ENCODE measurements at places on chromosomes 1 and 21. TPM values are rescaled to one million over a fixed set of nuclear protein-coding genes. Genes with fewer than 3 reads are reported as not detected.
A peak's percentile ranks its signal among the peaks of the same experiment; 100 is the strongest.

- DNase-seq, result no peak
Measured at GRCh38 chr1:244089561-244089960, 38.5 kb downstream of the ZBTB18 start.

- DNase-seq, result no peak
Measured at GRCh38 chr1:23561076-23561812, 1.9 kb upstream of the ID3 start.

GRCh38 chr1:149926296-149926695 is 1.3 kb downstream of the SF3B4 start:
- DNase-seq, result no peak

DNA sequence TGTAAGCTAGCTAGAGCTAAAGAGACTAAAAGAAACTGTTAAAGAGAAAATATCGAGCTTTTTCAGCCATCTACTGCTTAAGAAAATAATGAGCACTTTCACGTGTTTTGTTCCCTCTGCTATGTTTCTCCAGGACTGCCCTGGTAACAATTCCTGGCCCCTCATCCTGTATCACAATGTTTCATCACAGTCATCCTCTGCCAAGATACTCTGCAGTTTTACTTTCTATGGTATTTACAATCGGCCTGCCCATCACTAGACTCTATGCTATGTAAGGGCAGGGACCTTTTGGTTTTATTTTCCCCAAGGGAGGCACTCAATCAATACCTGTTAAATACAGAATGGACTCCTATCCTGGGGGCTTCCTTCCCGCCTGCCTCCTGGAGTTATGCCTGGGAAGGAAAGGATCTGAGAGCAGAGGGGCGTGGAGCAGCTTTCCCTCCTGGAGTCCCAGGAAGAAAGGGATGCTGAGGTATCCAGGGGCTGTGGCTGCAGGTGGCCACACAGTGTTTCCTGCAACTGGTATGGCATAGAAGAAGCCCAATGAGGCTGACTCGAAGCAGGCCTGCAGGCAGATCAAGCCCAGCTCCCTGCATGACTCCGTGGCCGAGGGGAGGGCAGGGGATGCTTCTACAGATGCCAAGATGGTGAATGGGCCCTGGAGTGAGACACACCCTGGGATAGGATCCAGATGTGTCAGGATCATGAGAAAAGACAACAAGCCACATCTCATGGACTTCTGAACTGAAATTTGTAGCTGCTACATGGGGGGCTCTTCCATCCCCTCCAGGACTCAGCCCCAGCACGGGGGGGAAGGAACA is 52.9 kb downstream of the MATN1 start:
- DNase-seq, result no peak

DNA sequence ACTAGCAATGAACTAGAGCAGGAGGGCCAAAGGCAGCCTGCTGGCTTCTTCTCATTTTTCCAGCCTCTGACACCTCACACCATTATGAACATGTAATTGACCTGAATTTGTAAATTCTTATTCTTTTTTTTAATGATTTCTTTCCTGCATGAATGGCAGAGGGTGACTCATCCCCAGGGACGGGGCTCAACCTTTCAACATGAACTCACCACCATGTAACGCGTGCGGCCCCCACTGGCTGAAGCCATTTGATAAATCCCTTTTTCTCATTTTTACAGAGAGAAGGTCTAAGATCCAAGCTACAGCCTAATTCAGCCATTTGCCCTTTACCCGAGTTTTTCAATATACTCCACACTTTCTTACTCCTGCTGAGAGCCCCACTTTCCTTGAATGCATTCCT is 9.3 kb upstream of the ETS2 start:
- DNase-seq, result no peak

DNA sequence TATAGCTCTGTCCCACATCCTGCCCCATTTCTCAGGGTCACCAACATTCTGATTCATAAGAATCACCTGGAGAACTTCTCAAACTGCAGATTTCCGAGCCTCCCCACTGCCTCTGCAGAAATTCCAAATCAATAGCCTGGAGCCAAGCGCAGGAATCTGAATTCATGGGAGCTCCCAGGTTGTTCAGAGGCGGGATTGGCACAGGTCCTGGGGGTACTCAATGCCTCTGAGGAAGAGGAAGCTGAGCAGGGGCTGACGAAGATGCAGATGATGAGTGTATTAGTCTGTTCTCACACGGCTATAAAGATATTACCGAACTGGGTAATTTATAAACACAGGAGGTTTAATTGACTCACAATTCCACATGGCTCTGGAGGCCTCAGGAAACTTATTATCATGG is 455.5 kb downstream of the MATN1 start:
- DNase-seq, result no peak

DNA sequence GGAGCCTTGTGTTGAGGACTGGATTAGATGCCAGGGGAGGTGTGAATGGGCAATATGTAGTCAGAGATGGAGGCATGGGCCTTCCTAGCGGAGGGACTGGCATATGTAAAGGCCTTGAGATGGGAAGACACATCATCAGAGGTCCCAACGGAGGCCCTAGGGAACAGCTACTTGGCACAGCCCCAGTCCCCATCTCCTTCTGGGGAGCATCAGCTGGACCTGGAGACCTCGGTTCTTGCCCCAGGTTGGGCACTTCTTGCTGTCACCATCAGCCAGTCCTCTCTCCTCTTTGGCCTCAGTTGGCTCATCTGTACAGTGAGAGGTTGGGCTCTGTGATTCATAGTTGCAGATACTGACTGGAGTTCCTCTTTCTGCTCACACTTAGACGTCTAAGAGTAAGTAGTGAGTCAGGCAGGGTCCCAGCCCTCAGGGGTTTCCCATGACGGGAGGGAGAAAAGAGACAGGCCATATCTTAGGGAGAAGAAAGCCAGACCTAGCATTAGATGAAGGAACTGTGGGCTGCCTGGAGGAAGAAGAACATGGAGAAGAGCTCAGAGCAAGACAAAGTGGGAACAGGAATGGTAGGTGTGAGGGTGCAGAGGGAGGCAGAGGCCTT is 3.4 kb upstream of the MARCKSL1 start:
- no peak for DNase-seq

DNA sequence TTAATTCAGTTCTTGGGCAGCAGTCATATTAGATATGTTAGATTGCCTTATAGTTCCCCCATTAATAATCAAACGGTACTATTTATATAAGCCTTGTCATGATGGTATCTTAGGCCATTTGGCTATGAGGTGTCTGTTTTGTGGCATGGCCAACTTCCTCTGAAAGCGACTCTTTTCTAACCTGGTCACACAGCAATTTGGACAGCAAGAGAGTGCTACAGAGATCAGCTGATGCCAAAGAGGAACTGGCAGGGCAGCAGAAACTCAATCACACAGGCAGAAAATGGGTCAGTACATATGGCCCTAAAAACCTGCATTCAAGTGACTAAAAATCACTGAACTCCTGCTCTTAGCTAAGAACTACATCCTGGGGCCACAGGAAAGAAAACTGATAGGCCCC is 13.4 kb upstream of the MUTYH start:
- DNase-seq, result no peak

DNA sequence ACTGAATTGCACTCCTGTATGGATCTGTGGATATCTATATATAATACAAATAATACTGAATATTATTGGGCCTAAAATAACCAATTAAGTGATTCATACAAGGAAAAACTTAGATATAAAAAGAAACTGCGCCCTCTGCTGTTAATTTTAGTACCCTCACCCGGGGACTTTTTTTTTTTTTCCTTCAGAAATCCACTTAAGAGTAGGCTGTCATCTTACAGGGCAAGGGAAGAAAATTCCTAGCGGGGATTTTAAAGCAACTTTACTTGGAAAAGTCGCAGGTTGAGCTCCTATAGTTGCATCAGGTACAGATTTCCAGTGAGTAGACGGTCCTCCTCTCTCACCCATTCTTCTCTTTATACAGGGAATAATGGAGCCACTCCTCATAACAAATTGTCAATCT is 1.3 kb downstream of the NTNG1 start:
- no peak for DNase-seq

- no peak for DNase-seq
Measured at GRCh38 chr1:180892272-180892671, 20.4 kb upstream of the KIAA1614 start.

GRCh38 chr1:16083486-16083885 is 10.0 kb upstream of the FAM131C start:
- DNase-seq, result peak; percentile 65

- no peak for DNase-seq
Measured at GRCh38 chr1:11062965-11063401, 3.2 kb upstream of the SRM start.

- DNase-seq, result no peak
Measured at GRCh38 chr1:18939398-18940302, 16.8 kb downstream of the IFFO2 start.

GRCh38 chr21:34545079-34545884 is 33.3 kb upstream of the KCNE1 start:
- DNase-seq, result peak; percentile 84

DNA sequence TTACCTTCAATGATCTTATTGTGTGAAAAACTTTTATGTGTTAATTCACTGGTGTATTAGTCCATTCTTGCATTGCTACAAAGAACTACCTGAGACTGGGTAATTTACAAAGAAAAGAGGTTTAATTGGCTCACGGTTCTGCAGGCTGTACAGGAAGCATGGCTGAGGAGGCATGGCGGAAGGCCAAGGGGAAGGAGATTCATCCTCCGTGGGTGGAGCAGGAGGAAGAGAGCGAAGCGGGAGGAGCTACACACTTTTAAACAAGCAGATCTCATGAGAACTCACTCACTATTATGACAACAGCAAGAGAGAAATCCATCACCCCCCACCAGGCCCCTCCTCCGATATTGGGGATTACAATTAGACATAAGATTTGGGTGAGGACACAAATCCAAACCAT is 44.2 kb upstream of the RGS7 start:
- no peak for DNase-seq

GRCh38 chr1:97573553-97573952 is 347.3 kb downstream of the DPYD start:
- no peak for DNase-seq

The ELK4 gene
- total RNA-seq, result 31.4 TPM

The SMPDL3B gene
- total RNA-seq, result 73.6 TPM

The CCDC17 gene
- 5.1 TPM for total RNA-seq

The PARK7 gene
- total RNA-seq, result 41.4 TPM

The PRELP gene
- 17.2 TPM for total RNA-seq

The NR5A2 gene
- total RNA-seq, result 0.45 TPM

The LIX1L gene
- 5.8 TPM for total RNA-seq

The RNU1-4 gene
- total RNA-seq, result under 0.01 TPM

The SLC9C2 gene
- total RNA-seq, result not detected
